DMS79 (cell line): ENCODE measurements at places on chromosomes 13 and 19.

DNA sequence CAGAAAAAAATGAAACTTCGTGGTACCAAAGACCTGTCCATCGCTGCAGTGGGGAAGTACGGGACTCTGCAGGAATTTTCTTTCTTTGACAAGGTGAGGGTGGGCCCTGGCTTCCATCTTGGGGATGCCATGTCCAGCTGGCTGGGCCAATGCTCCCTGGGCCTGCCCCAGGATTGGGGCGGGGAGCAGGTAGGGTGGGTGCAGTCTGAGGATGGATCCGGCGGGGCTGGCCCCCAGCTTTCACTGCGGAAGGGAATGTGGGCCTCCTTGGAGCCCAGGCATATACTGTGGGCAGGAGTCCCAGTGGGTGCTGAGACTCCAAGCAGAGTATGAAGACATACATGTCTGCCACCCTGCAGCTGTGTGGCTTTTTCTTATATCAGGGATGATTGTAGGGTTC is 23.9 kb downstream of the SIN3B start:
- DNase-seq: no peak

DNA sequence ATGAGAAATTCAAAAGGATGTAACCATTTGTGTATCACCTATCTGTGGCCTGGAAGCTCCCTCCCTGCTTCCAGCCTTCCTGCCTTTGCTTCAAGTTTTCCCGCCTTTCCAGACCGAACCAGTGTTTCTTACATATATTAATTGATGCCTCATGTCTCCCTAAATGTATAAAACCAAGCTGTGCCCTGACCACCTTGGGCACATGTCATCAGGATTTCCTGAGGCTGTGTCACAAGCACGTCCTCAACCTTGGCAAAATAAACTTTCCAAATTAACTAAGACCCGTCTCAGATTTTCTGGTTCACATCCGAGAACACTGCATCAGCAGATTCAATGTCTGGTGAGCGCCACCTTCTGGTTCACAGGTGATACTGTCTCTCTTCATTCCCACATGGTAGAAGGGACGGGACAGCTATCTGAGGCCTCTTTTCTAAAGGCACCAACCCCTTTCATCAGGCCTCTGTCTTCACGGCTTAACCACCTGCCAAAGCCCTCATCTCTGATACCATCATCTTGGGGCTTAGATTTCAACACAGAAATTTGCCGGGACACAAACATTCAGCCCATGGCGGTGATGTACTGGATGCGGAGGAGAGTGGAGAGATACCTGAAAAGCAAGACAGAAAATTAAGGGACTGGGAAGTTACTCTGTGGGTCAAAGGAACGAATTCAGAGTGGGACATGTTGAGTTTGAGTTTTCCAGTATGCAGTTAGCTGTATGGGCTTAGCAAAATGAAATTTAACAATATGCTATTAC is 58.7 kb upstream of the PABPC3 start:
- DNase-seq: no peak

- no peak for DNase-seq
These were observed 17.4 kb upstream of the AP1M2 start for GRCh38 chr19:10604460-10604980.

DNA sequence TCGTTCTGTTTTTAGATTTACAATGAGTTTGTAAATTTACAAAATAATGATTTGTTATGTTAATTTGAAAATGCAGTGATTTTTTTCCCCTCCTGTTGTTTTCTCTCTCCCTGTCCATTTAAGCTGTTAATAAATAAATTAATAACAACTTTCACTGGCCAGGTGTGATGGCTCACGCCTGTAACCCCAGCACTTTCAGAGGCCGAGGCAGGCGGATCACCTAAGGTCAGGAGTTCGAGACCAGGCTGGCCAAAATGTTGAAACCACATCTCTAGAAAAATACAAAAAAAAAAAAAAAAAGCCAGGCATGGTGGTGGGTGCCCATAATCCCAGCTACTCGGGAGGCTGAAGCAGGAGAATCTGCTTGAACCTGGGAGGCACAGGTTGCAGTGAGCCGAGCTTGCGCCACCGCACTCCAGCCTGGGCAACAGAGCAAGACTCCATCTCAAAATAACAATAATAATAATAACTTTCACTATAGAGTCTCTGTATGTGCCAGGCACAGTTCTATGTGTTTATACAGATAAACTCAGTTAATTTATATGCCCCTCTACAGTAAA is 229.2 kb upstream of the ARGLU1 start:
- DNase-seq: no peak

DNA sequence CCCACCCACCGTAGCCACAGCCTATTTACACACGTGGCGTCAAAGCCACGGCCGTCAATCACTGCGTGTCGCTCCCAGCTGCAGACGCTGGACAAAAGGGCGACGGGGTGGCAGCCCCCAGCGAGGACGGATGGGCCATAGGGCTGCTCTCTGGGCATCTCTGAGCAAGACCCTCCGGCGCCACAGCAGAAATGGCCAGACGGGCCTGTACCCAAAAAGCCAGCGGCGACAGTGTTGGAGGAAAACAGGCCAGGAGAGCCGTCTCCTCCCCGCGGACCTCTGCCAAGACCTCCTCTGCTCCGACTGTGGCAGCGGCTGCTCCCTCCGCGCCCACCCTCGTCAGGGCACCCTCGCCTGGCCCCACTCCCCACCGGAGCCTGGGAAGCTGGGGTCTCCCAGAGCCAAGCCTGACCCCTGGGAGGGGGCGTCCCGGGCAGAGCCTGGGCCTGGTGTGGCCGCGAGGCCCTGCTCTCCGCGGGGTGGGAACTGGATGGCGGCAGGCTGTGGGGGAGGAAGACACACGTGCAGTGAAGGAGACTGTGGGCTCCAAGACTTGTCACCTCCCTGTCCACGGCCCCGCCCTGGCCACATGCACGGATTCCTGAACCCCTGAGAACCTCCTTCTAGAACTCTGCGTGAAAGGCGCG is 2.7 kb downstream of the C2CD4C start:
- no peak for DNase-seq

DNA sequence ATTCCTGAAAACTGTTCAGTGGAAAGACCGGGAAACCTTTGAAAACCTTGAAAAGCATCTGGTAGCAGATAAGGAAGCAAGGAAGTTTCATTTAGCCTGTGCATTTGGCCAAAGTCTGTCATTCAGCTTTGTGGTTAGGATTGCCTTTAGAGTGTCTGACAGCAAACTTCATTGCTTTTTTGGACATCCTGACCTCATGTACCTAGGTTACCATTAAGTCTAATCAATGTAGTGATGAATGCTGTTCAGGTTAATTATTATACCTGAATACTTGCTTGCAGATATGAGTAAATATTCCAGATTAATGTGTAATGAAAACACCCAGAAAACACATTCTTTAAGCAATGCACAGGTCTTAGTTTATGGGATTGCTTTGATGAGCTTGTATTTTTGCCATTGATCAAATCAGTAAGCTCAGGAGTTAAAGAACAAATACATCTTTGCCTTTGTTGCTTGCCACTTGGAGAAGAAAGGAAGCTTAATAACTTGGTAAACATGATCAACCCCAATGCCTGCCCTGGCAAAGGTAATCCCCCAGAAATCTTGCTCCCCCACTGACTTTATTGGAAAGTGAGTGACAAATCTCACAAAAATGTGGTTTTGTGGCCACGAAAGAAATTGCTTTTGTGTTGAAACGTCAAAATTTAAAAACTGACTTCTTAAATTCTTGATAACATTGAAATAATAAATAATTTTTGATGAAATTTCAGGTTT is 87.4 kb downstream of the SLC15A1 start:
- DNase-seq: no peak

- DNase-seq: no peak
These were observed 404.2 kb downstream of the KCNRG start for GRCh38 chr13:50419331-50419865.

DNA sequence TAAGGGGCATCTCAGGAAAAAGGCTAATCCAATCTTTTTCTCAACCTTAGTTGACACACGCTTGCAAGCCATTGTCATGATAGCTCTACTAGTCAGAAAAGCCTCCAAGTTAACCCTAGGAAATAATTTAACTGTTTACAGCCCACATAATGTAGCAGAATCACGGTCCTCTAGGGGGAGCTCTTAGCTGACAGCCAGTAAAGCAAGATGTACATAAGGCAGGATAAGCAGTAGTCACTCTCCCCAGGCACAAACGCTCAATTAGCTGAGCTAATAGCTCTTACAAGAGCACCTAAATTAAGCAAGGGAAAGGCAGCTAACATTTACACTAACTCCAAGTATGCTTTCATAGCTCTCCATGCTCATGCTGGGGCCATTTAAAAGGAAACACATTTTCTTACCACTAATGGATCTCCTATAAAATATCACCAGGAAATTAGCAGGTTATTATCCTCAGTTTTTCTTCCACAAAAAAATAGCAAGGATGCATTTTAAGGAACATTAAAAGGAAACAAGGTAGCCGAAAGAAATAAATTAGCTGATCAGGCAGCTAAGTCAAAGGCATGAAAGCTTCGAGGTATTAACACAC is 33.7 kb upstream of the ZSCAN5A start:
- DNase-seq: no peak

- no peak for DNase-seq
These were observed 277.9 kb downstream of the TSHZ3 start for GRCh38 chr19:31071136-31071855.

DNA sequence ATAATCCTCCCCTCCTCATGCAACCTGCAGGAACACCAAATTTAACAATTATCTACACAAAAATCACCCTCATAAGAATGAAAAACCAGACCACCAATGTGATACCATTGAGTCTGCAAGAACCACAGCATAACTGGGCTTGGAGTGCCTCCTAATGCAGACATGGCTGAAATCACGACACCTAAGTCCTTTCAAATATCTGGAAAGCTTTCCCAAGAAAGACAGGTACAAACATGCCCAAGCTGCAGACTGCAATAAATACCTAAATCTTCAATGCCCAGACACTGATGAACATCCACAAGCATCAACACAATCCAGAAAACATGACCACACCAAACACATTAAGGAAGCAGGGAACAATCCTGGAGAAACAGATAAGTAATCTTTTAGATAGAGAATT is 417.1 kb downstream of the LMO7 start:
- no peak for DNase-seq

GRCh38 chr19:18388100-18388959 is 2.4 kb downstream of the GDF15 start:
- peak; percentile 71 for DNase-seq

DNA sequence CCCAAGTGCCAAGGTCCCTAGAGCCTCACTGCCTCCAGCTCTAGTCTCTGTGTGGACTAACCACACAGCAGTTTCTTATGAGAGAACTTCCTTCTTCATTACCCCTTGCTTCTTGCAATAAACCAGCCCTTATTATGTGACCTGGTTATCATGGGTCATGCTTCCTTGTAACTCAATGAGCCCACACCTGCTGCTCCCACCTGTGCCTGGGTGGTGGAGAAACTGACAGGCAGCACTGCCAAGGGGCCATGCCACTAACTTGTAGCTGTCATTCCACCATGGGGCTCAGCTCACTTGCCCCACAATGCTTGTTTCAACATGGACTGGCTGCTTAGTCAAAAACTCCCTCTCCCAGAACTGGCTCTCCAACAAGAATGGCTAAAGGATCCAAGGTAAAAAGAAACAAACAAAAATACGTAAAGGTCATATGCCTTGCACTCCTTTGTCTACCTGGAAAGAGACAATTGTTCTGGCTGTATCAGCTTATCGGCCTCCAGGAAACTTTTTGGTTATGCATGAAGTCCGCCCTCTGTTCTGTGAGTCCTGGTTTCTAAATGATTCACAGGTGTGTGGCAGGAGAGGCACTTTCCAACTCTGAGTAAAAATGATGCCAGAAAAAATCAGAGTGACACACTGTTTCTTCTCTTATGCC is 446.4 kb downstream of the COG6 start:
- no peak for DNase-seq

DNA sequence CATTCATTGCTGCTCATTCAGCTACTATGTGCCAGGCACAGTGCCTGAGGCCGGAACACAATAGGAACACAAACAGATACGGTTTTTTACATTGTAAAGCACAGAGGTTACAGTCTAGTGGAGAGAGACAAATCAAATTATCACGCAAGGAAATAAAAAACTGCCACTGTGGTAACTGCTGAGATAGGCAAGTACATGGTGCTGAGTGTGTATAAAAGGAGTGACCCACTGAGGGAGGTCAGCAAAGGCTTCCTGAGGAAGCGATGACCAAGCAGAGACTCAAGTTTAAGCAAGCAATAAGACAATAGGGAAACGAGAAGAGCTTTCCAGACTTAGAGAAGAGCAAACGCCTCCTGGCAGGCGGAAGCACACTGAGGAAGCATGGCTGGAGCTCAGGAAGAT is 56.4 kb downstream of the NUFIP1 start:
- no peak for DNase-seq

DNA sequence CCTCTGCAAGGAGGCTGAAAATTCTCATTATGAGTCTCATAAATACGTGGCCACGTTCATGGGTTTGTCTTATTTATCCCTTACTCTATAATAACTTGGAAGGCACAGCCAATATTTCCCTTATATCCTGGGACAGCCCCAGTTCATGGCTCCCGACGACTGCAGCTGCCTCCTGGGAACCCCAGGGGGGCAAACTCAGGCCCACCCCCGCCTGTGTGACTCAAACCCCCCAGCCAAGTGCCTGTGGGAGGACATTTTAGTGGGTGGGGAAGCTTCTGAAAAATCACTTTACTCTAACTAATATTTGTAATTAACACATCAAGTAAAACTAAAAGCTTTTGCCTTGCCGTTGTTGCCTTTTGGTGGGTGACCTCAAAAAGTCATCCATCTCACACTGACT is 14.3 kb downstream of the RASA3 start:
- DNase-seq: no peak

DNA sequence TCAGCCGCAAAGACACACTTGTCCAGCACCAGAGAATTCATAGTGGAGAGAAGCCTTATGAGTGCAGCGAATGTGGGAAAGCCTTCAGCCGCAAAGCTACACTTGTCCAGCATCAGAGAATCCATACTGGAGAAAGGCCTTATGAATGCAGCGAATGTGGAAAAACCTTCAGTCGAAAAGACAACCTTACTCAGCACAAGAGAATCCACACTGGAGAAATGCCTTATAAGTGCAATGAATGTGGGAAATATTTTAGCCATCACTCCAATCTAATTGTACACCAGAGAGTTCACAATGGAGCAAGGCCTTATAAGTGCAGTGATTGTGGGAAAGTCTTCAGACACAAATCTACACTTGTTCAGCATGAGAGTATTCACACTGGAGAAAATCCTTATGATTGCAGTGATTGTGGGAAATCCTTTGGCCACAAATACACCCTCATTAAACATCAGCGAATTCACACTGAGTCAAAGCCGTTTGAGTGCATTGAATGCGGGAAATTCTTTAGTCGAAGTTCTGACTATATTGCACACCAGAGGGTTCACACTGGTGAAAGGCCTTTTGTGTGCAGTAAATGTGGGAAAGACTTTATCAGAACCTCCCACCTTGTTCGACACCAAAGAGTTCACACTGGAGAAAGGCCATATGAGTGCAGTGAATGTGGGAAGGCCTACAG is 6.8 kb downstream of the ZNF134 start:
- no peak for DNase-seq

GRCh38 chr19:18654469-18654868 is 17.6 kb downstream of the KLHL26 start:
- DNase-seq: no peak

- no peak for DNase-seq
These were observed 11.7 kb downstream of the TJP3 start for GRCh38 chr19:3719868-3720267.

GRCh38 chr19:33465834-33466233 is 55.8 kb downstream of the PEPD start:
- no peak for DNase-seq
